ENCODE measurements at places on chromosomes 7 and 10. TPM values are rescaled to one million over a fixed set of nuclear protein-coding genes. Genes with fewer than 3 reads are reported as not detected.

LRRC18 gene
- total RNA-seq = not detected

CLDN3 gene
- not detected for total RNA-seq

RBP3 gene
- total RNA-seq = not detected

DNA sequence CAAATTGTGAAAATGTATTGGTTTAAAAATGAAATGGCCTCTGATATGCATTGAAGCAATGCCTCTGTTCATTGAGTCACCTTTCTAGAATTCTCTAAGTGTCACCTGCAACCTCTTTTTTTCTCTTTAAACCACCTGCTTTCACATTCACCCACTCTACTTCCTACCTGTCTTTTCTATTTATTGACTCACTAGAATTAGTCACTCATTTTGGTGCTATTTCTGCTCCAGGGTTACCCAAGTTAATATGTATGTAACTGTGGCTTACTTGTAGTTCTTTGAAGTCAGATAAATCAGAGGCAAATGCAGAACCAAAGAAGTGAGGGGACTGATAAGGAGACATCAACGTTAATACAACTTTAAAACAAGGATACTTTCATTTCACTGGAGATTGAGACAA, 674.7 kb downstream of the CCSER2 start:
- DNase-seq = no peak

GRCh38 chr7:151505433-151505832, 14.3 kb downstream of the RHEB start:
- DNase-seq = no peak

DNA sequence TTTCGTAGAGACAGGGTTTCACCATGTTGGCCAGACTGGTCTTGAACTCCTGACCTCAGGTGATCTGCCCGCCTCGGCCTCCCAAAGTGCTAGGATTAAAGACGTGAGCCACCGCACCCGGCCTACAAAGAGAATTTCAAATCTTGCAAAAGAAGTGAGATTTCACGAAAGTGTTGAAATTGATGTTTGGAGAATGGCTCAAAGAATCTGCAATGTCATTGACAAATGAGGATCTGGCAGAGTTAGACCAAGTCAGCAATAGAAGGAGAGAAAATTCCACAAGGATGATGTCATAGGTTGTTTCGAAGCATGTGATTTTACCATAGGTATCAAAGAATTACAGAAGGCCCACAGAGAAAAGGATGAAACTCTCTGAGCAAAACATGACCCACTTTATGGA, 71.7 kb downstream of the LYZL2 start:
- no peak for DNase-seq

- no peak for DNase-seq
These were observed 71.4 kb downstream of the CALCR start for GRCh38 chr7:93503088-93503487.

- no peak for DNase-seq
These were observed 36.6 kb downstream of the ADCY1 start for GRCh38 chr7:45610660-45611299.

DNA sequence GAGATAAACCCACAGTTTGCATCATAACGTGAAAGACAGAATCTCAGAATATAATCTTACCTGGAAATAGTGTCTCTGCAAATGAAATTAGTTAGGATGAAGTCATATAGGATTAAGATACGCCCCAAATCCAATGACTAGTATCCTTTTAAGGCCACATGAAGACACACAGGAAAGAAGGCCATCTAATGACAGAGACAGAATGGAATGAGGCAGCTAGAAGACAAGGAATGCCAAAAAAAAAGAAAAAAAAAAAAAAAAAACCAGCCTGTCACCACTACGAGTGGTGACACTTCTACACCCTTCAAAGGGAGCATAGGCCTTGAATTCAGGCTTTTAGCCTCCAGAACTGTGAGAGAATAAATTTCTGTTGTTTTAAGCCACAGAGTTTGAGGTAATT, 82.9 kb downstream of the HYCC1 start:
- no peak for DNase-seq

- peak; percentile 37 for DNase-seq
These were observed 71.7 kb downstream of the NOD1 start for GRCh38 chr7:30406664-30407425.

CYP2C8 gene
- total RNA-seq = not detected

- no peak for DNase-seq
These were observed 28.2 kb downstream of the PFKP start for GRCh38 chr10:3095373-3096139.

FMC1 gene
- 41.8 TPM for total RNA-seq

DNA sequence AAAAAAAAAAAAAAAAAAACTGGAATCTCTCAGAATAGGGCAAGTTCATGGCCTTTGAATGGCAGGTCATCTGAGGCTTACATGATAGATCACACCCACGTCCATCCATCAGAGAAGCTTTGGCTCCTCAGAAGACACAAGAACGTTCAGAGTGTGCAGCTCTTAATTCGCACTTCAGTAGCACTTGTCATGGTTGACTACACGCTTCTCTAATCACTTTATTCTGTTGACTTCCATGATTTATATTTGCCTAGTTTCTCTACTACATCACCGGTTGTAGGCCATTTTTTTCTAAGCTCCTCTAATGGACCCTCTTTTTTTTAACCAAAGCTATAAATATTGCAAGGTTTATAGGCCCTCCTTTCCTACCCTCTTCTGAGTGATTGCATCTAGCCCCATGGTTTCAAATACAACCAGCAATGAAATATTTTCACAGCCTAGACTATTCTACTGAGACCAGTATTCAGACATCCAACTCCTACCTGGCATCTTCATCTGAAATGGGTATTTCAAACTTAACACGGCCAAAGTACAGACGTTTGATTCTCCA, 305.4 kb upstream of the CELF2 start:
- DNase-seq = no peak
